ENCODE measurements at places on chromosomes 3 and 15.

DNA sequence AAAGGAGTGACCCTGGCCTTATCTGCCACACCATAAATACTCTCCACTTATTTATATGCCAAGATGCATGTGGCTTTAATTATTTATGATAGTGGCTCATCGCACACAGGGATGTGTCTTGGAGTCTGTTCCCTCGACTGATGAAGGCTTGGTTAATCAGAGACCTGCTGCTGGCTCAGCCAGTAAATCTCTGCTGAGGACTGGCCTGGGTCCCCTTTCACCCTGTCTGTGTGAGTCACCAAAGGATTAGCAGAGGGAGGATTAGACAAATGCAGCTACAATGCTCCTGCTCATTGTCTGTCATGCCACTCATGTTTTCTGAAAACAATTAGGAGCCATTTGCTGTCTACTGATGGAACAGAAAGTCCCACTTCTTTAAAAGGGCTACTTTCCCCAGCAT, 226.8 kb downstream of the NTRK3 start:
- no peak for DNase-seq

DNA sequence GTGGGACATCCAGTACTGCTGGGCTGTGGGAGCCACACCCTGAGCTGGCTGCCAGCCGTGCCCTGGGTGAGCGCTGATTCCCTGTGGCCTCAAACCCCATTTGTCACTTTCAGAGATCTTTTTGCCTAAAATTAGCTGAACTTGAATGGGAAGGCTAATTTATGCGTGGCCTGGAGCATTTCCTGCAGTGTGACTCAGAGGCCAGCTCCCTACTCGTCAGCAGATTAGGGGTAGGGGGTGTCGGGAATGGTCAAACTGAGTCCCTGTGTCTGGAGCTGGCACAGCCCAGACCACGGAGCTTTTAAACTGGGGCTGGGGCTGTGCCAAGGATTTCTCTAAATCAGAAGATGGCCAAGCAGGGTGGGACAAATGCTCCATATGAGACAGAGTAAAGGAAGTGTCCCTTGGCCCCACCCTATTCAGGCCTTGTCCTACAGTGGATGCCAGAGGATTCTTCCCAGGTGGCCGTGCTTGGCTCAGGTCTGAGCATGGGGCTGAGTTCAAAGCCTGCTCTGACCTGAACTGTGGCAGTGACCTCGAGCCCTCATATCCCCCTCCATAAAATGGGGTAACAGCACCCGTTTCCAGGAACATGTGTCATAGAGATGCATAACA, 59.7 kb downstream of the ATP2B2 start:
- no peak for DNase-seq

GRCh38 chr3:184807549-184807948, 4.4 kb upstream of the VPS8 start:
- no peak for DNase-seq

DNA sequence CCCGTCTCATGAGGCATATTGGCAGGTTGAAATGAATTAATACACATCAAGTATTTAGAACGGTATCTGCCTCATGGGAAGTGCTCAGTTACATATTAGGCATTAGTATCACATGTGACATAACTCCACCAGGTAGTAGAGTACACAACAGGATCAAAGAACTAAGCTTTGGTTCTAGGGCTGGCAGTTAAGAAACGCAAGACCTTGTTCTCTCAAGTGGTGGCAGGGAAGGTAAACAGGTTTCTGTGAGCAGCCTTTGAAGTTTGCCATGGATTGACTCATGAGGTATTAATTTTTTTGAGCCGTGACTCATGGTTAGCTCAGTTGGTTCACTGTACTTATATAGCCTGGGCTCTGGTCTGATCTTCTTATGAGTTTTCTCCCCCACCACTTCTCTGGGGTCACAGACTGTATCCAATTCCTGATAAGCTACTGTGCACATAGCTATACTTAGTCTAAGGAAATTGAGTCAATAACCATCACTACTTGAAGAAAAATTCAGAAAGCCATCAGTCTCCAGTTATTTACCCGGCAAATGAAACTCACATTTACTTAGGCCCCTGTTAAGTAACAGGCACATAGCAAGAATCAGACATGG, 155.6 kb upstream of the STT3B start:
- no peak for DNase-seq

- DNase-seq, result no peak
Measured at GRCh38 chr3:126964950-126965349, 18.0 kb upstream of the PLXNA1 start.

DNA sequence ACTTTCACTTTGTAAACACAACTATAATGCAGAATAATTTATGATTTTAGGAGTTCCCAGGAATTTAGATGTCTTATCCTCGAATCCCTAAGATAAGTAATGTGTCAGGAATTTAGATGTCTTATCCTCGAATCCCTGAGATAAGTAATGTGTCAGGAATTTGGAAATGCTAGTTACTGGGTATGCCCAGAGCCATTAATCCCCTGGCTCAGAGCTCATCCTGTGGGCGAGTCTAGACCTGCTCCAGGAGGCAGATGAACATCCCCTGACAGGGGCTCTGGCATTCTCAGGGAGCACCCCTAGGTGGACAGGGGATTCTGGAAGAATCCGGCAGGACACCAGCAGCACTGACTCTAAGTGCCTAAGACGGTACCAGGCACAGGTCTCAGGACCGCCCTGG, 163.3 kb downstream of the ARRDC4 start:
- DNase-seq, result no peak

- no peak for DNase-seq
Measured at GRCh38 chr15:97592778-97593177, 367.7 kb upstream of the ARRDC4 start.

- no peak for DNase-seq
Measured at GRCh38 chr3:173006006-173006405, 135.0 kb downstream of the SPATA16 start.

DNA sequence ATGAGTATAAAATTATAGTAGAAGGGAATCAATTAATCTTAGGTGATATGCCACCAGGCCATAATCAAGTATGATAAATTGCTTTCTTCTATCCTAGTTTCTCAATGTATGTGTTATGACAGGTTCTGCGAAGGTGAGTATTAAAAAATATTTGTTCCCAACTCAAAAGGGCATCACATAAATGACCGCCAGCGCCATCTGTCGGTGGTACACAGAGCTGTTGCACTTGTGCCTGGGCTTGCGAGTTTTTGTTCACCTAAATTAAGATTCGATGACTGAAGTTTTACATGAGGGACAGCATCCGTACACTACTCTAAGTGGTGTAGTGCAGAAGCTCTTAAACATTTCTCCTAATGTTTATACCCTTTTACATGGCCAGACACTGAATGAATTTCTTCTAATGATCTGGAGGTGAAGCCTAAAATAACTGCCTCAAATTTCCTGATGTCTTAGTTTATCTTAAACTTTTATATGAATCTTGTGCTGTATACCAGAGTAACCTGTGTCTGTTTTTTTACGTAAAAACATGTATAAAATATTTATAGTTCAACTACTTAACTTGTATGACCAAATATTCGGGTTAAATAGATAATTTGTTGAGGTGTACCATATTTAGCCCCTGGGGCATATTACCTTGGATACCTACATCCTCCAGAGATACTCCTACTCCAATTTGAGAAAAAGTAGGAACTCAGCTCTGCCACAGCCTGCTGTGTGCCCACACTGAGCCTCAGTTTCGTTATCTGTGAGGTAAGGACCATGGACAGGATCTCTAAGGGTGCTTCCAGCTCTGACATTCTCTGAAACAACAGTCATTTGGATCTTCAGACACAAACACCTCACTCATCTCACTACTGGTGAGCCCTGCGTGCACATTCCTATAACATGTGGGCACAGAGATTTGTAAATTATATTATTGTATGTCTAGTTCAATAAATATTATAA, 365.6 kb downstream of the MAGI1 start:
- DNase-seq, result no peak

DNA sequence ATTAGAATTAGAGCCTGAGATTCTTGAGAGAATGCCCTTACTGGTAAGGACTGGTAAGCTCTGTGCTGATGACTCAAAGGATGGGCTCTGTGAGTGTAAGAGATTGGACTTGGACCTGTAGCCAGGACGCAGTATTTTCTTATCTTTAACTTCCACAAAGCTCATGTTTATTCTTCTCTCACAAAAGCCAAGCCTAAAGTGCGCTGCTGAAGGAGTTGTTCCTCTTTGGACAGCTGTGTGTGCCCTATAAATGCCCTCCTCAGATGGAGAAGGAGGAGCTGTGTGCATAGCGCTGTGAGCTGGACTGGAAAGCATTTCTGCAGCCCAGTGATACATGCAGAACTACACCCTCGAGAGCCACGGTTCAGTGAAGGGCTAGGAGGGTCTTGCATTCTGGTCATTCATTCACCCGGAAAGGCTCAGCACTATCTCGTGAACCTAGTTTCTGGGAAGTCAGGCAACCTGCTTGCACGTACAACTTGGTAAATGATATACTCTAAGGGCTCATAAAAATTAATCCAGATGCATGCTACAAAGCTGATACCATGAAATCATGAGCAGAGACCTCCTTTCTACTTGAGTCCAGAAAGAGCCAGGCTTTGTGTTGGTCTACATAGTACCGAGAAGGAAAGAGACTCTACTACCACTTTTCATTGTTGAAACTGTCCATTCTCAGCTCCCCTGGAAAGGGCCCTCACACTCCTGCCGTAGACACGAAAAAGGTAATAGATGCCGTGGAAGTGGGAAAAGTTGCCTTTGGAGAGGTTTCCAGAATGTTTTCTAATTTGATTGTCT, 103.0 kb upstream of the TBL1XR1 start:
- DNase-seq, result no peak

GRCh38 chr15:22908830-22909229, 70.4 kb downstream of the NIPA2 start:
- DNase-seq, result no peak

DNA sequence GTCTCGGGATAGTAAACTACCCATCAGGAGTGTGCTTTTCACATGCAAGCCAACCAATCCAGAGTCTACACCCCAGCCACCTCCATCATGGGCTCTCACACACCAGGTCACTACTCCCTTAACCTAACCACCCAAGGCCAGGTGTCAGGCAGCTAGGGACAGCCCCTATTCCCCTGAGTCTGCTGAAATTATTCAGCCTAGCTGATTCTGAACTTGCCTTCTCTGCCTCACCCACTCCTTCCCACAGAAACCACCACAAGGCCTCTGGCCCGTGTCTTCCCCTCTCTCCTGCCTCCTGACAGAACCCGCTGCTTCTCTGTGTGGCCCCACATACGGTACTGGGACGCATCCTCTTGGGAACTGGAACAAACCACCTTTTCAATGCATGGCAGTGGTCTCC, 82.1 kb downstream of the PCSK6 start:
- no peak for DNase-seq

DNA sequence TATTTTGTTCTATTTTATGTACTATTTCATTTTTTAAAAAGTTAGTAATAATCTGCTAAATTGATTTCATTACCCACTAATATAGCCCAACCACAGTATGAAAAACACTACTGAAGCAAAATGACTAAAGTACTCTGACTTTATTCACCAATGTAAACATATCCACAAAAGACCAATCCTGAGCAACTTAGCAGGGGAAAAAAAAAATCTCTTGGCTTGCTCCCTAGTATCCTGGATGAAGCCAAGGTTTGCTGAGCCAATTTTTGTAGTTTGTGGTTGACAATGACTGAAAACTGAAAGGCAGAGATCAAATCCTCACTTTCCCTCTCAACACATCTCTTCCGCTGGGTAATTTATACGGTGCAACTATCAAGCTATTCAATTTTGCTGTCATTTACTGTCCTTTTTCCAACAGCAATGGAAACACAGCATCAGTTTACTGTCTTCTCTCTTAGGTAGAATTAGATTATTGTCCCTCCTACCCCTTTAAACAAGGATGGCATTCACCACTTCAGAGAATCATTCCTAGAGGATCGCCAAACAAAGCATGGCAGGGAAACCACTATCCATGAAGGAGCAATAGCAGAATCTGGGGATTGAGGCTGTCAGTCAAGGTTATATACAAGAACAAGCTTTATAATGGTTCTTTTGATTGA, 149.7 kb downstream of the THRB start:
- no peak for DNase-seq

DNA sequence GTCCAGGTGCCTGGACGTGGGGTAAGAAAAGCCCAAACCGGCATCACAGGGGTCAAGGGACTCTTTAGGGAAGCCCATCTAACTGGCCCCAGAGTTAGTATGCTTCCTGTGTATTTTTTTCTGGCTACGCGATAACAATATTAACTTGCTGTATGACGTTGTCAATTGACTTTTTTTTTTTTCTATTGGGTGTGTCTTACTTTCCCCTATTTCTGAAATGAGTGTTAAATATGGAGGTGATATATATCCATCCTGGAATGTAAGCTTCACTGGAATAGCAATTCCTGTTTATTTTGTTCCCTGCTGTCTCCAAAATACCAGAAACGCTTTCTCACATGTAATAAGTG, 598 bp upstream of the GMNC start:
- DNase-seq, result no peak

DNA sequence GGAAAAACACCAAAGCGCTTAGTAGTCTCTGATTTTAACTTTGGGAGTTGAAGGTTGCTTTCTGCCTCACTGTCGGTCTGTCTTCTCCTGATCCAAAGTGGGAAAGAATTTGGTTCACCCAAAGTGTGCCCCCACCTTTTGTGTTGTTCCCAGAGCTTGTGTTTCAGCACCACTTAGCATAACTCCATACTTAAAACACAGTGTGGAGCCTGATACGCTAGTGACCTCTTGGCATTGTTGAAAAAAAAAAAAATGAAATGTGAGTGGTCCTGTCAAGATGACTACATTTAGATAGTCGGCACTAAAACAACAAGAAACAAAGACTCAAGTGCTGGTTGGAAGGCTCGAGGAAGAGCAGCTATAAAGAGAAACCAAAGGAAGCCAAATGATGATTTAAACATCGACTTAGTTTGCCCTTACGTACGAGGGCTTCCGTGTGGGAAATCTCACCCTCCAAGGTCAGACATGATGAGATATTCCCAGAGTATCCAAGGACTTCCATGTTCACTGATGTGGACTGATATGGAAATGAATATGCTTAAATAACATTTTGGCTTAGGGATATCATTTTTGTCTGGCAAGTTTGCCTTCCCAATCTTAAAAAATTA, 178.8 kb downstream of the MEIS2 start:
- no peak for DNase-seq

DNA sequence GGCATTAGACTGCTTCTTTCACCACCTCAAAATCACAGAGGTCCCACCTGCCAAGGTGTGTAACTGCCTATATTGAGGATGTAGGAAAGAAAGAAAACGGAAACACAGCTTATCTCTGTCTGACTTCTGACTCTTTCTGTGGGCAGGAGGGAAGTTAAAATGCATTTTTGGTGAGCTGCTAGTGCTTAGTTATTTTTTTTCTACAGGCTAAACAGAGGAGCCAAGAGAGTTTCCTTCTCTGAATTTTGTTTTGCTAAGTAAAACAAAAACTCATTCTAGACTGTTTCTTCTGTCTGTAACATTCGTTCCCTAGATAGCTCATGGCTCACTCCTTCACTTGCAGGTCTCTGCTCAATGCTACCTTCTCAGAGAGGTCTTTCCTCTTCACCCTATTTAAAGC, 18.8 kb upstream of the AMOTL2 start:
- no peak for DNase-seq

DNA sequence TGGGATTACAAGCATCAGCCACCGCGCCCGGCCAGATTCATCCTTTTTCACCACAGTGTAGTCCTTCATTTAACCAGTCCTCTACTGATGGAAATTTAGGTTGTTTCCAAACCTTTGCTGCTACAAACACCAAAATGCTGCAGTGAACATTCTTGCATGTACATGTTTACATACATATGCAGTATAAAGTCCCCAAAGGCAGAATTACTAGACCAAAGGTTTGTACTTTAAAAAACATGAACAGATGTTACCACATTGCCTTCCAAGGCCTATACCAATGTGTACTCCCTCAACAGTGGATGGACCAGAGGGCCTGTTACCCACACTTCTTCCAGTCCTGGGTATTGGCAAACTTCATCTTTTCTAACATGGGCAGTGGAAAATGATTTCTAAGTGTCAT, 51.0 kb downstream of the RLBP1 start:
- no peak for DNase-seq

- no peak for DNase-seq
Measured at GRCh38 chr3:9902372-9903237, at the start of gene IL17RE. IL17RE (plus strand) TSS chr3:9902848; CDS start chr3:9902933, 85 bp downstream.
